CD4-positive, alpha-beta T cell treated with Interleukin-15 for 4 hours (primary cell): ENCODE measurements at places on chromosomes 1 and 21.
A peak's percentile ranks its signal among the peaks of the same experiment; 100 is the strongest.

DNA sequence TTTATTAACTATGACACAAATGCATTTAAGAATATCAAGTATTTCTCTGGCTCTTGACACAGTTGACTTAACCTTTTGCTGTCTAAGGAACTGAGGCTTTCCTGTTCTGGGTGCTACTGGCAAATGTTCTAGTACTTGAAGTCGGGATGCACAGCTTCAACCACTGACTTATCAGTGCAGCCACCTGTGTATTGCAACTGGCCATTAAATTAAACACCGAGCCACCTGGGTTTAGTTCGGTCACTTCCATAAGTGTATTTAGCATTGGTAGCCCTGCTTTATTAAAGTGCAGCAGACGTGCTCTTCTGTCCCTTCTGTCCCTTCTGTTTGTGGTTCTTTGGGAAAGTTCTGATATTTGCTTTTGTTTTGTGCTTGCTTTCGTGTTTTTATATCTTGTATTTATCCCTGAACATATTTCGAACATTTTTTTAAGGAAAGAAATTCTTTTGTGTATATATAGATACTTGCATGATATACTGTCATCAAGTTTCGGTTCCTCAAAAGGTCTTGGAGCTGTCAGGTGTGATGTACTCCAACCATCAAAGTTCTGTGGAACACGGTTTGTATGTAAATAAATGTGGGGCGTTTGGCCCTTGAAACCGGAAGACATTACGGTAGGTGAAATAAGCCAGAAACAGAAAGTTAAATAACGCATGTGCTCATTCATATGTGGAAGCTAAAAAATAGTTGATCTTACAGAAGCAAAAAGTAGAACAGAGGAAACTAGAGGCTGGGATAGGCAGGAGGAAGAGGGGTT, 297.9 kb upstream of the GREM2 start:
- DNase-seq: no peak

- no peak for DNase-seq
These were observed 16.0 kb downstream of the S100A11 start for GRCh38 chr1:152020849-152021248.

DNA sequence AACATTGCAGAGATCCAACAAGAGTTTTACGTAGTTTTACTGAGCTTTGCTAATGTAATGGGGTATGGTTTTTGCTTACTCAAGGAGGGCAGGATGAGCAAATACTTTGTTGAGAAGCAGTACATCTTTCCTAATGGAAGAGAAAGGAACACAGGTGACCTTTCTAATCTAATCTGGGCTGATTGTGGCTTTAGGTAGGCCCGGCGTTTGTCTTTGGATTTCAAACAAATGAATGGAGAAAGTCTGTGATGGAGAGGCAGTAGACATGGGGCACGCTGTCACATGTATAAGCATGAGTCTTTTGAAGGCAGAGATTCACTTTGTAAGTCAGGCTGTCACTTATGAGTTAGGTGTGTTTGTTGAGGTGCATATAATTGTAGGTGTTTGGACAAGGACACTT, 1.7 kb downstream of the PLEKHM2 start:
- DNase-seq: no peak

- DNase-seq: no peak
These were observed 89.1 kb downstream of the ATF6 start for GRCh38 chr1:161855260-161855659.

DNA sequence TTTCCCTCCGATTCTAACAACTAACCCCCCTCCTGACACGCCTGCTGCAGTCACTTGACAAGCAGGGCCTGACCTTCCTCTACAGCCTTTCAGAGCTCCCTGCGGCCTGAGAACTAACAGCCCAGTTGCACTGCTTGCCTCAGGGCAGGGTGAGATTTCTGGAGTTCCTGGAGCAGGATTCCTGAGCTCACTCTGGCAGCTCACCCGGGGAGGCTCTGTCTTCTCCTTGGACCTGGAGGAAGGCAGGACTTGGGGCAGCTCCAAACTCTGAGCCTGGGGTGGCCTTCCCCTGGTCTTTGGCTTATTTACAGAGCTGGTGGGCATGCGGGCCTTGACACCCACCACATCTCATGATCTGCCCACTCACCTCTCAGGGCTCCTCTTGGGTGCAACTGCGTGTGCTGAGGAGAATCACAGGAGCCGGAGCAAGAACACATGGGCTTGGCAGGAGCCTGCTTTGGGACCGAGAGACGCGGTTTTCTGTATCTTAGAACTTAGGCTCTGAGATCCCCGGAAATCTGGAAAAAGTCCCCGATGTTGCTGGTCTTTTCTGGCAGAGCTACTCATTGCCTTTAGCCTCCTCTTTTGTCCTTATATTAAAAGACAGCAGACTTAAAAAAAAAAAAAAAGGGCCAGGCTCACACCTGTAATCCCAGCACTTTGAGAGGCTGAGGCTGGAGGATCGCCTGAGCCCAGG, 13.1 kb upstream of the SLC25A34 start:
- DNase-seq: no peak

GRCh38 chr1:240169188-240169587, 77.5 kb downstream of the FMN2 start:
- no peak for DNase-seq

- no peak for DNase-seq
These were observed 43.7 kb downstream of the TP53BP2 start for GRCh38 chr1:223802032-223802431.

- no peak for DNase-seq
These were observed 83.4 kb downstream of the LRRN2 start for GRCh38 chr1:204602111-204602579.

DNA sequence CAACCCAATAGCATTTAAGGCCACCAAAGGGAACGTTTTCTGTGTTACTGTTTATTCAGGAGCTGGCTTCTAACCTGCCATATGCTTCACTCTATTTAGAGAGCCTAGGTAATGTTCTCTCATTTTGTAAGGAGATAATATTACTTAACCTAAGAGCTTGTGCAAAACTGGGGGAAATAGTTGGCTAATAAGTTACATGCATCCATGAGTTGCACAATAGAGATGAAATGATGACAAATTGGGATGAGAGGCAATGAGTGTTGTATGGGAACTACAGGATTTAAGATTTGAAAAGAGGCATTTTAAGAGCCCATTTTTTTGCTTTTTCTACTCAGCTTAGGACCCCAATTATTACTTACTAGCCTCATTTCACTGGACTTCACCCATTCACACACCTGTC, 151.0 kb downstream of the ST6GALNAC3 start:
- no peak for DNase-seq

DNA sequence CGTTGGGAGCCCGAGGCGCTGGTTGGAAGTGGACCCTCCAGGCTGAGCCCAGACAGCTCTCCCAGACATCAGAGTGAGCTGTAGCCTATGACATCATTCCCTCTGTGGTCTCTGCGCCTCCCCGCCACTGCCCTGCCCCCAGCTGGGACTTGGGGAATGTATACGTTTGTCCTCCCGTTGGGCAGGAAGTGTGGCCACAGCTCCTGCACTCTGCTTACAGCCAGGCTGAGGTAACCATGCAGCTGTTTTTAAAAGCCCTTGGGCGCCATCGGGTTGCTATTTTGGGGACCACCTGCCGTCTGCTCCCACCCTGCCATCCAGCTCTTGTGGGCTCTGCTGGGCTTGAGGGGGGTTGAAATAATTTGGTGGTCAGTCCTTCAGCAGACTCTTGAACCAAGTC, 7.8 kb downstream of the VASH2 start:
- DNase-seq: no peak

DNA sequence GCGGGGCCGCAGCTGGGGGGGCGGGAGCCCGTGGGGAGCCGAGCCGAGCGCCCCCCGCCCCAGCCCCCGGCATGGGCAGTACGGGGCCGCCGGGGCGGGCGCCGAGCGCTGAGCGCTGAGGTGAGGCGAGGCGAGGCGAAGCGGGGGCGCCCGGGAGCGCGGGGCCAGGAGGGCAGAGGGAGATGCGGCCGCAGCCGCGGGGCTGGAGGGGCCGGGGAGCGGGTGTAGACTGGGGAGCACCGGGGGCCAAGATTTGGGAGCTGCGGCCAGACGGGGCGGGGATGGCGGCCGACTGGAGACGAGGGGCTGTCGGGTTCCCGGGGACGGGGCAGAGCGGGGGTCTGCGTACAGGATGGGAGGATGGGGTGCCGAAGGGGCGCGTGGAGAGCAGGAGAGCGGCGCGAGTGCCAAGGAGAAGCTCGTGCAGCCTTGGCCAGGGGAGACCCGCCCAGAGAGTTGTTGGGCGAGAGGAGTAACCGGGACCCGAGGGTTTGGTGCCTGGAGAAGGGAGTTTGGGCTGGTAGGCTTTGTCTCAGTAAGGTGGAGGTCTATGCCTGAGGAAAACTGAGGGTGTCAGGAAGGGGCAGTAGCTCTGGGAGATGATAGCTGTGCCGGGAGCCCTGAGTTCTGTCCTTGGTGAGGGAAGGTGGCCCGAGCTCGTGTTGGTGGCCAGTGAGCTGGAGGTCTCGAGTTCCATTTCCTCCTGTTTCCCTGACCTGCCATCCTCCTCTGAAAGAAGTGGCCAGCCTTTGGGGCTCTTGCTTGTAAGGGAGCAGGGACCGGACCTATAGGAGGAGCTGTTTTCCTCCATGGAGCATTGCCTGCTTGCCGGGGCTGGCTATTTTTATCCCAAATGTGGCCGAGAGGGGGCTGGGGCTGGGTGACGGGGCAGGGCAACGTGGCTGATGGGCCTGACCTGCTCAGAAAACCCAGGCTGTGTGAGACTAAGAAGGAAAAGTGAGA, 539 bp downstream of the ATP8B2 start:
- no peak for DNase-seq

GRCh38 chr1:7145947-7146346, 360.7 kb downstream of the CAMTA1 start:
- no peak for DNase-seq

GRCh38 chr1:63705078-63705477, 68.7 kb upstream of the ROR1 start:
- DNase-seq: no peak

- no peak for DNase-seq
These were observed 40.1 kb downstream of the CD2 start for GRCh38 chr1:116794371-116794770.

DNA sequence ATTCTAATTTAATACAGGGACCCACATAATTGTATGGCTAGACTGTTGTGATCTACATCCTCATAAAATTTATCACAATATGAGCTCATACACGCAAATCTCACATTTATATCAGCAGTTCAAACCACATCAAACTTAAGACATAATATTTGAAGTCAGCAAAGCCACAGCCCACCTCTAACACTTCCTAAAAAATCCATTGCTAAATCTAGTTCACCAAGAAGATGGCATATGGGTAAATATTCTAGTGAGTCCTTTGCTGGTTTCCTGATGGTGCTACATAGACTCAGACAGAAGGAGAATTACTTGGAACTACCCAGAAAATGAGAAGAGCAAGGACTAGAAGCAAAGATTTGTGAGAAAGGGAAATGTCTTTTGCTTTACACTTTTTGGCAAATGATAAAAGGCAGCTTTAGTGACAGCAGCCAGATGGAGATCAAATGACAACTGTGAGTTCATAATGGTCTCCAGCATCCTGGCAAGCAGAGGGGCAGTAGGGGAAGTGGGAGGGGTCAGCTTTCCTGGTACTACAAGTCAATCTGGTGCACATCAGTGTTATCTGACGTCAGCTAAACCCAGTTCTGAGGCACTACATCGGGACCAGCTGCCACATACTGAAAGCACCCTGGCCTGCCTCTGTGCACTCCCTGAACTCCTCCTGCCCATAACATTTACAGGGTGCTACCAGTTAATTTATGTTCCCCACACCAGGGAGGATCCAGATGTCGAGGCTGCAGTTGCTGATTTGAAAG, 10.6 kb upstream of the GADD45A start:
- peak; percentile 42 for DNase-seq

- DNase-seq: no peak
These were observed 186.4 kb downstream of the NR5A2 start for GRCh38 chr1:200213921-200214320.

DNA sequence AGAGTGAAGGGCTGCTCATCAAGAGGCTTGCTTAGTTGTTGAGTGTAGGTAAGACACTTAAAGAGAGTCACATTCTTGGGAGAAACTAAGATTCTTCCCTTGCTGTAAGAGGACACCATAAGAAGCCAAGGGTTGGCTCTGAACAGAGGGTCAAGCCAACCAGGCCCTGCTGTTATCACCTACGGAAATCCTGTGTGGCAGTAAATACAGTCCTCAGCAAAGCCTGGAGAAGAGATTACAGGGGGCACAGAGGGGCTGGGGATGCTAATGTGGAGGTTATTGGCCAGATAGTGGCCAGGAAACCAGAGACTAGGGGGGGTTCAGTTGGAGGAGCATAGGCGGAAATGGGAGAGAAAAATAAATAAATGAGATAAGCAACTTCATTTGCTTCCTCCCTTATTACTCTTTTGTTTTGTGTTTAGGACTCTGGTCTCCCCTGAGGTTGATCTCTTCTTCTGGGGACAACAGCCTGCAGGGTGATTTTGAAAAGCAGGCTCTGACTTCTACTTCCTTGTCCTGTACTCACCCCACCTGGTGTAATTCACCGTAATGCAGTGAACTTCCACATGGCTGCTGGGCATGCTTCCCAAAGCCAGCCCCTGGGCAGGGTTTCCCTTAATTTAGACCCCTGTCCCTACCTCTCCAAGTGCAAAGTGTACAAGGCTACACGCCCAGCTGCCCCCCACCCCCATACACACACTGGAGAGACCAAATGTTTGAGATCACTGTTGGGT, 40.9 kb downstream of the MTARC1 start:
- DNase-seq: no peak

DNA sequence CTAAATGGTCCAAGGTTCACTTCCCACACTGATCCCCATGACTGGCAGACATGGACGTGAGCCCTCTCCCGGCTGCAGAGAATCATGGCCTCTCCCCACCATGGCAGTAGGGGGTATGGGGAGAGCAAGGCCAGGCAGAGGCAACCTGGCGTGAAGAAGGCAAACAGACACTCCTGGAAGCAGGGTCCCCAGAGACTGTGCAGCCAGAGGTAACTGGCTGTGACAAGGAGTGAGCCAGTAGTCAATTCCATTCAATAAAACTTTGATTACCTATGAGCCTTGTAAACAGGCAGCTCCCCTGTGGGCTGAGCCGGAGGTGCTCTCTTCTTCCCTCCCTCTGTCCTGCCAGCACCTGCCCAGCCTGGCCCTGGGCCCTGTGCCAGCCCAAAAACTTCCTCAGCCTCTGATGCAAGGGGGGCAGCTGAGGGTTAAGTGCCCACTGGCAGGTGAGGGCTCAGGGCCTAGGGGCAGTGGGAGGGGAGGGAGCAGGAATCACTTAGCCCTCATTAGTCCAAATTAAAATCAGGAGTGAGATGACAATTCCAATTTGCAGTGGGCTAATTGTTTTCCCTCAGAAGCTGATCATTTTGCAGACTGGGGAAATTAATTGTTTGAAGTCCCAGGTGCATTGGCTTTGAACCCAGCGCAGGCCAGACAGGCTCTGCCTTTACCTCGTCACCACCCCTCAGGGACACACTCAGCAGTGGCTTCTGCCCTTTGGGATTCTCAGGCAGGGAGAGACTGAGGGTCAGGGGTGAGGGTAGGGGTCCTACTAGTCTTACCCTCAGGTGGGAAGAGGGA, 35.6 kb downstream of the LRRN2 start:
- DNase-seq: no peak

GRCh38 chr1:119670898-119671297, 22.8 kb upstream of the ZNF697 start:
- DNase-seq: no peak

- DNase-seq: no peak
These were observed 20.9 kb upstream of the SPATC1L start for GRCh38 chr21:46205166-46205565.
